ENCODE measurements at places on chromosomes 12 and 14. TPM values are rescaled to one million over a fixed set of nuclear protein-coding genes. Genes with fewer than 3 reads are reported as not detected.

The MMP19 gene
- 0.66 TPM for total RNA-seq

The ABCC9 gene
- 76.1 TPM for total RNA-seq

The PUS7L gene
- total RNA-seq, result 2.0 TPM

The LRTM2 gene
- not detected for total RNA-seq

The NYNRIN gene
- 1.8 TPM for total RNA-seq

GRCh38 chr12:19588951-19589350 is 149.7 kb downstream of the AEBP2 start:
- H3K36me3 ChIP-seq, result no peaks in the 10 kb centered on the region
- DNase-seq, result no peak
- H3K4me1 ChIP-seq, result no peaks in the 10 kb centered on the region
- H3K4me3 ChIP-seq, result no peak overlapping the region
- no peak overlapping the region for H3K27ac ChIP-seq

GRCh38 chr12:98401427-98401826 is 114.0 kb upstream of the TMPO start:
- H3K27ac ChIP-seq, result no peak overlapping the region
- no peaks in the 10 kb centered on the region for H3K36me3 ChIP-seq
- no peak for DNase-seq

GRCh38 chr12:103924761-103925641 is 5.2 kb upstream of the HSP90B1 start:
- no peaks in the 10 kb centered on the region for H3K36me3 ChIP-seq
- no peak overlapping the region for H3K27ac ChIP-seq
- peaks cover 26% of the 10 kb centered on the region for H3K4me1 ChIP-seq
- H3K27me3 ChIP-seq, result no peaks in the 10 kb centered on the region

DNA sequence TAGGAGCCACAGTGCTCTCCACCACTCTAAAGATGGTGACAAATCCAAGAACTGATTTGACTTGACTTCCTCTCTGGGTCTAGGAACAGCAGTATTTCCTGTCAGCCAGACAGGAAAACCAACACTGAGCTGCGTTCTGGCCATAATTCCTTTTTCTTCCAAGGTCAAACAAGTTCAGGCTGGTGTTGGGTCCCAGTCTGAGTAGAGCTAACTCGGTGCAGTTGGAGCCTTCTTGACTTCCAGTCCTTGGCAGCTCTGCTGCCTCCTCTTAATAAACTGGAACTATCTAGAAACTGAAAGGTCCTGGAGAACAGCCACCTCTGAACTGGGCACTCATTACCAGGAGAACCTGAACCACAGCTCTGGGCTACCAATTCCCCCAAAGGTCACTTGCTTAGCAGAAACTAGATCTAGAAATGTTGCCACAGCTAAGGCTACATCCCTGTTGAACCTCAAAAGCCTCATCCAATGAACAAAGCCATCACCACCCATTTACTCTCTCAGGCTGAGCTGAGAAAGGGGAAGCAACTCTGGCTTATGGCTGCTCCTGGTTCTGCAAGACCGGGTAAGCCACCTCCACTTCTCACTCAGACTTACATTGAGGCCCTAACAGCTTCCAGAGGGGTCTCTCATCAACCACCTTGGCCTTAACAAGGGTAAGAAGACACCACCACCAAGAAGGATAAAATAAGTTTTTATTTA is 27.7 kb downstream of the MAX start:
- no peak overlapping the region for H3K4me3 ChIP-seq
- no peaks in the 10 kb centered on the region for H3K27me3 ChIP-seq
- H3K36me3 ChIP-seq, result peaks cover 43% of the 10 kb centered on the region
- DNase-seq, result no peak
- H3K4me1 ChIP-seq, result peaks cover 51% of the 10 kb centered on the region
- H3K27ac ChIP-seq, result peak overlapping the region; percentile 78

- DNase-seq, result no peak
- no peak overlapping the region for H3K4me3 ChIP-seq
- peaks cover 38% of the 10 kb centered on the region for H3K4me1 ChIP-seq
- H3K27ac ChIP-seq, result no peak overlapping the region
- no peaks in the 10 kb centered on the region for H3K36me3 ChIP-seq
- no peaks in the 10 kb centered on the region for H3K27me3 ChIP-seq
These were observed 167.1 kb downstream of the TTC7B start for GRCh38 chr14:90649083-90649482.

GRCh38 chr14:22657861-22658260 is 13.7 kb upstream of the OR6J1 start:
- no peaks in the 10 kb centered on the region for H3K27me3 ChIP-seq
- no peak for DNase-seq
- H3K4me3 ChIP-seq, result no peak overlapping the region
- H3K27ac ChIP-seq, result no peak overlapping the region
- no peaks in the 10 kb centered on the region for H3K36me3 ChIP-seq

DNA sequence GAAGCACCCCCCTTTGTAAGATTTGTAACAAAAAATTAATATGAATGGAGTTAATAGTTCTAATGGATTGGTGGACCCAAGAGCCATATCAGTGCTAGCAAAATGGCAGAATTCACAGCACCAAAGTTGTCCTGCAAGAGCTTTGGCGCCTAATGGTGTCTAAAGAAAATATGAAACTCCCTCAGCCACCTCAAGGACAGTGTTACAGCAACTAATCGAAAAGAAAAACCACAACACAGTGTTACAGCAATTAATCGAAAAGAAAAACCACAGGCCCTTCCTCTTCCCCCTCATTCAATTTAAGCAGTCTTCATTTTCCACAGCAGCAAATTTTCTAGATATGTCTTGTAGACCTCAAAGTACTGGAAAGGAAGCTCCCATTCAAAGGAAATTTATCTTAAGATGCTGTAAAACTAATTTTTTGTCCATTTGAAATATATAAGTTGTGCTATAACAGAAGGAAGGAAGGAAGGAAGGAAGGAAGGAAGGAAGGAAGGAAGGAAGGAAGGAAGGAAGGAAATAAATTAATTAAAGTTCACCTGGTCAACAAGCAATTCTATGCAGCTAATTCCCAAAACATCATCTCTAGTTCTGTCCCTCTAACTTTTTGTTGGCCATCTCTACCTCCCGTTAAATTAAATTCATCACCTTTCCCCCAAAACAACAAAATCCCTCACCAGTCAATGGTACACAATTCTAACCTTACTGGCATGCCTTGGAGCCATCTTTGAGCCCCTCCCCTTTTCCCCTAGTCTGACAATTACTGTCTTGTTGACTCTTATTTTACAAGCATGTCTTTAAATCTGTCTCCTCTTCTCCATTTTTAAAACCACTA is 17.4 kb downstream of the LRP6 start:
- no peaks in the 10 kb centered on the region for H3K27me3 ChIP-seq
- no peak for DNase-seq
- no peak overlapping the region for H3K4me3 ChIP-seq
- H3K27ac ChIP-seq, result no peak overlapping the region
- H3K4me1 ChIP-seq, result no peaks in the 10 kb centered on the region

DNA sequence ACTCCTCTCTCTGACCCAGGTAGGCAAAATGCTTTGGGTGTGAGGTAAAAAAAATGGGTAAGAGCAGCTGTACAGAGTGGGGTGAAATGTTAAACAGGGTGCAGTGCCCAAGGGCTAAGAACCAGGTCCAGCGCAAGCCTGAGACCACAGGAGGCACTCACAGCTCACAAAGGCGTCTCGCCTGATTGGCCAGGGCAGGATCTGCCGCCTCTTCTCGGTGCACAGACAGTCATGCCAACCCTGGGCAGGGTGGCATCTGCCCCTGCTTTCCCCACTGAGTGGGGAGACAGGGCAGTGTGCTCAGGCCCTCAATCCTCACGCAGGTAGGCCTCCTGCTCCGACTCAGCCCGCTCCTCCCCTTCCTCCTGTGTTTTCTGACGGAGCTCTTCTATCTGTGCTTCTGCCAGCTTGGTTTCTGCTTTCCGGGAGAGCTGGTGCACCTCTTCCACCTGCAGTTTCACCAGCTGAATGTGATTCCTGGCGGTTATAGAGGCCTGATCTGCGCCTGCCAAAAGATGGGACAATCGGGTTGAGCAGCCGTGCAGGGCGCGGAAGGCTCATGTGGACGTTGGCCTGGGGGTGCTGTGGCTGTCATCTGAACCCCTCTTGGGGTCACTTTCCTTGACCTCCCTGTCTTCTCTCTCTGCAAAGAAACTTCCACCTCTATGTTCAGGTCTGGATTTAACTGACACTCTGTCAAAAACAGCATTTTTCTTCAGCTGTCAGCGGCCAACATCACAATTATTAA is 4.7 kb downstream of the B3GNT4 start:
- H3K27ac ChIP-seq, result no peak overlapping the region
- peaks cover 2% of the 10 kb centered on the region for H3K4me1 ChIP-seq
- H3K4me3 ChIP-seq, result no peak overlapping the region
- H3K36me3 ChIP-seq, result peaks cover 57% of the 10 kb centered on the region

DNA sequence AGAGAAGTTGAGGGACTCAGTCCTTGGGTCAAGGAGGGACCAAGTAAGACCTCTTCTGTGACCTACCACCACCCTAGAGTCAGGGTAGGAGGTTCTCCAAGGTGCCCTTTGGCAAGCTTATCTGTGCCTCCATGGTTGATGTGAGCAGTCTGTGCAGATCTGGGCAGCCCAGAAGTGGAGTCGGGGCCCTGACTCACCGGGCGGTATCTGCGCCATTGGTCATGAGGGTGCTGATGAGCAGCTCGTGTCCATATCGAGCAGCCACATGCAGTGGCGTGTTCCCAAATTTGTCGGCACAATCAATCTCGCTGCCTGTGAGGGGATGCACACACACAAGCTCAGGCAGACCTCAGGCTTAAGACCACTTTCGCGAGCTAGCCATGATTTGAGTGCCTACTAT is 5.1 kb downstream of the ANKRD52 start:
- H3K27me3 ChIP-seq, result no peaks in the 10 kb centered on the region
- H3K4me3 ChIP-seq, result no peak overlapping the region
- H3K4me1 ChIP-seq, result peaks cover 22% of the 10 kb centered on the region
- no peak for DNase-seq
- no peaks in the 10 kb centered on the region for H3K36me3 ChIP-seq

GRCh38 chr14:77469067-77469505 is 11.2 kb downstream of the AHSA1 start:
- no peaks in the 10 kb centered on the region for H3K27me3 ChIP-seq
- no peaks in the 10 kb centered on the region for H3K4me1 ChIP-seq
- peaks cover 54% of the 10 kb centered on the region for H3K36me3 ChIP-seq

GRCh38 chr12:93957870-93958269 is 190.5 kb upstream of the PLXNC1 start:
- H3K27ac ChIP-seq, result no peak overlapping the region
- no peaks in the 10 kb centered on the region for H3K27me3 ChIP-seq
- H3K4me1 ChIP-seq, result no peaks in the 10 kb centered on the region
- H3K4me3 ChIP-seq, result no peak overlapping the region
- no peak for DNase-seq

GRCh38 chr12:118120579-118121363 is 15.2 kb upstream of the PEBP1 start:
- peak overlapping the region; percentile 54 for H3K27ac ChIP-seq
- H3K4me1 ChIP-seq, result peaks cover 9% of the 10 kb centered on the region
- H3K4me3 ChIP-seq, result no peak overlapping the region
- no peaks in the 10 kb centered on the region for H3K36me3 ChIP-seq

GRCh38 chr14:104774453-104775072 is 21.0 kb downstream of the AKT1 start:
- no peaks in the 10 kb centered on the region for H3K27me3 ChIP-seq
- H3K36me3 ChIP-seq, result peaks cover 41% of the 10 kb centered on the region
- no peak for DNase-seq
- H3K4me1 ChIP-seq, result no peaks in the 10 kb centered on the region

GRCh38 chr14:94571395-94571794 is 9.8 kb upstream of the SERPINA5 start:
- no peak overlapping the region for H3K4me3 ChIP-seq
- no peak for DNase-seq
- H3K36me3 ChIP-seq, result no peaks in the 10 kb centered on the region
- H3K27me3 ChIP-seq, result no peaks in the 10 kb centered on the region
- H3K27ac ChIP-seq, result no peak overlapping the region

DNA sequence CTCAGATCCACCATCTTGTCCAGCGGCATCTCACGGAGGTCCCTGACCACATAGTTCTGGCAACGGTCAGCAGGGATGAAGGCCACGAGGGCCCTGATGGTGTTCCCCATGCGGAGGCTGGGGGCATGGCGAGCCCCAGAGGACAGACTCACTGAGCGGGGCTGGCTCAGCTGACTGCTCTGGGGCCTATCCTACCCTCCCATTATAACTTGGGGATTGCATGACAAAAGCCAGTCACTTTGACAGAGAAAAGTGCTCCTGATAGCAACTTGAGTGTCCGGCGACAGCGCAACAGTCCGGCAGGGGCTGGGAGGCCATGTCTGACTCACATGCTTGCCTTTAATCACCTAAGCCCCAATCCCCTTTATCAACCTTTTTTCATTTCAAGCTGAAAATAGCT is at the start of gene LRRC10:
TSS of gene LRRC10 (minus strand) at position 179 of the 400 bp plus-strand sequence. CDS start at position 110, 69 bp downstream.
- no peaks in the 10 kb centered on the region for H3K27me3 ChIP-seq
- DNase-seq, result no peak

GRCh38 chr14:26598081-26598671 is 343 bp upstream of the NOVA1 start:
- peak overlapping the region; percentile 51 for H3K4me3 ChIP-seq
- DNase-seq, result peak; percentile 78
- H3K27ac ChIP-seq, result peak overlapping the region; percentile 63
- no peaks in the 10 kb centered on the region for H3K36me3 ChIP-seq
- H3K27me3 ChIP-seq, result peaks cover 7% of the 10 kb centered on the region

- DNase-seq, result peak; percentile 29
- peaks cover 45% of the 10 kb centered on the region for H3K4me1 ChIP-seq
- peak overlapping the region; percentile 89 for H3K27ac ChIP-seq
- no peak overlapping the region for H3K4me3 ChIP-seq
- H3K27me3 ChIP-seq, result no peaks in the 10 kb centered on the region
These were observed 47.1 kb upstream of the STON2 start for GRCh38 chr14:81447021-81447764.

GRCh38 chr12:116400636-116401372 is 123.3 kb upstream of the MED13L start:
- H3K4me3 ChIP-seq, result no peak overlapping the region
- H3K27me3 ChIP-seq, result no peaks in the 10 kb centered on the region
- H3K4me1 ChIP-seq, result peaks cover 12% of the 10 kb centered on the region
- DNase-seq, result no peak

- DNase-seq, result no peak
- no peaks in the 10 kb centered on the region for H3K4me1 ChIP-seq
- no peak overlapping the region for H3K27ac ChIP-seq
- no peak overlapping the region for H3K4me3 ChIP-seq
These were observed 16.1 kb upstream of the GRIP1 start for GRCh38 chr12:66694666-66695613.

- no peak for DNase-seq
- no peaks in the 10 kb centered on the region for H3K27me3 ChIP-seq
- no peak overlapping the region for H3K4me3 ChIP-seq
- H3K4me1 ChIP-seq, result no peaks in the 10 kb centered on the region
- H3K36me3 ChIP-seq, result no peaks in the 10 kb centered on the region
These were observed 16.7 kb downstream of the P2RX2 start for GRCh38 chr12:132635076-132635955.

DNA sequence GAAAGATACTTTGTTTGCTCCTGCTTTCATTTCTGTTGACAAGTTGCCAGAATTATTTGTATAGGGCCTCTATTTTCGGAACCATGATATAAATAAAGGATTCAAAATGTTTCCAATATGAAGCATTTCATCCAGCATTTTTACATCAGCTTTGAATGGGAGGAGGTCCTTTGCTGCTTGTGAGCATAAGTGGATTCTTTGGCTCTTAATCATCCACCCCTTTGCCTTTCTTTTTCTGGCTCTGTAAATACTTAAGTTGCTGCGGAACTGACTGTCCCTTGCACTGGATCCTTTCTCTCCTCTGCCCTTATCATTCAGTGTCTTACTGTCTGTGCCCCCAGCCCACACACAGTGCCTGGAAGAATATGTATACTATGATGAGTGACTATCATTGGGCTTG is 357.3 kb upstream of the RGS6 start:
- H3K27ac ChIP-seq, result no peak overlapping the region
- no peak overlapping the region for H3K4me3 ChIP-seq
- H3K36me3 ChIP-seq, result no peaks in the 10 kb centered on the region
- H3K27me3 ChIP-seq, result no peaks in the 10 kb centered on the region

- H3K27me3 ChIP-seq, result no peaks in the 10 kb centered on the region
- no peaks in the 10 kb centered on the region for H3K36me3 ChIP-seq
- H3K27ac ChIP-seq, result no peak overlapping the region
- H3K4me3 ChIP-seq, result no peak overlapping the region
- H3K4me1 ChIP-seq, result no peaks in the 10 kb centered on the region
These were observed 126.3 kb downstream of the SLC25A47 start for GRCh38 chr14:100449225-100449987.
